Activated CD8-positive, alpha-beta memory T cell treated with anti-CD3 and anti-CD28 coated beads for 1 hour (primary cell): ENCODE measurements at places on chromosomes 6 and 20.

- no peak for DNase-seq
These were observed 30.9 kb downstream of the HEBP2 start for GRCh38 chr6:138434925-138435324.

- no peak for DNase-seq
These were observed 26.8 kb downstream of the CSNK2A1 start for GRCh38 chr20:516799-517198.

DNA sequence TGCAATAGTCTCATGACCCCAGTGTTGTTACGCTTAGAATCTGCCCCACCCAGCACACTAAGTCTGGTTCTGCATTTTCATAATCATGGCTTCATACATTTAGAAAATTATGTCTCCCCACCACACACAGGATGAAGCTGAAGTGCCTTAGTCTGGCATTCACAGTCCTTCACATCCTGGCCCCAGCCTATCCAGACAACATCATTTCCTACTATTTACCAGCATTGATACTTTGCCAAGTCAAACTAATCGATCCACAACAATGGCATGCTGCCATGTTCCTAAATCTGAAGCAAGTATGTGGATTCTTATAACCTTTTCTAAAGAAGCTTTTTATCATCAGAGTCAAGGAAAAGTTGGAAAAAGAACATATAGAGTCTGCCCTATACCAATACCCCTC, 132.4 kb upstream of the FBXL4 start:
- DNase-seq = no peak

DNA sequence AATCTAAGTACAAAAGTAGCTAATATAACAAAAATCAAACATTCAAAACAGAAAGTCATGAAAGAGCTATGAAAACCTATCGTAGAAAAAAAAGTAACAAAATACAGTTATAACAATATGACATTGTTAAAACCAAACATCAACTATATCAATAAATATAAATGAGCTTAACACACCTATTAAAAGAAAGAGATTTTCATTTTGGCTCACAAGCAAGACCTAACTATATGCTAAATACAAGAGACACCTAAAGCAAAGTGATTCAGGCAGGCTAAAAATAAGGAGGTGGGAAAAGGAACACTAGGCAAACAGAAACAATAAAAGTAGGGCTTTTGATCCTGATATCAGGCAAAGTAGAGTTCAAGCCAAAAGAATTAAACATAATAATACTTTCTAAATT, 13.5 kb downstream of the ZNF322 start:
- DNase-seq = no peak

- DNase-seq = no peak
These were observed 8.5 kb downstream of the TPD52L2 start for GRCh38 chr20:63873477-63873971.

DNA sequence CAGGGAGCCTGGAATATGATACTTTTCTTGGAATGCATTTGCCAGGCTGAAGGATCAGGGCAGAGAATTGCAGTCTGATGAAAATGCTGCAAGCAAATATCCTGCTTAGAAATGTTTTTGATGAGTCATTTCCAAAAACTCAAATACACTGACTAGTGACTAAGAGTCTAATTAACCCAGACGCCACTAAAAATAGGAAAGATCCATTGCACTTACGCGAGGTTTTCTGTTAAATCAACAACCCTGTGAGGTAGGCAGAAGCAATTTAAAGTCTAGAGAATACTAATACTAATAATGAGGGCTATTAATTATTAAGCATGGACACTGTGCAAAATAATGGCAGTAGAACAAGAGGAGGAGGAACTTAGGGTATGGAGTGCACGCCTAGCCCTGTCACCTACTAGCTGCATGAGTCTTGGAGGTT, 130.1 kb upstream of the DOK5 start:
- DNase-seq = no peak
